Kidney tubule cell (primary cell): ENCODE measurements at places on chromosomes 1 and 21.
A peak's percentile ranks its signal among the peaks of the same experiment; 100 is the strongest.

GRCh38 chr1:235229868-235230267 lies 68.8 kb upstream of the RBM34 start:
- no peak for DNase-seq

DNA sequence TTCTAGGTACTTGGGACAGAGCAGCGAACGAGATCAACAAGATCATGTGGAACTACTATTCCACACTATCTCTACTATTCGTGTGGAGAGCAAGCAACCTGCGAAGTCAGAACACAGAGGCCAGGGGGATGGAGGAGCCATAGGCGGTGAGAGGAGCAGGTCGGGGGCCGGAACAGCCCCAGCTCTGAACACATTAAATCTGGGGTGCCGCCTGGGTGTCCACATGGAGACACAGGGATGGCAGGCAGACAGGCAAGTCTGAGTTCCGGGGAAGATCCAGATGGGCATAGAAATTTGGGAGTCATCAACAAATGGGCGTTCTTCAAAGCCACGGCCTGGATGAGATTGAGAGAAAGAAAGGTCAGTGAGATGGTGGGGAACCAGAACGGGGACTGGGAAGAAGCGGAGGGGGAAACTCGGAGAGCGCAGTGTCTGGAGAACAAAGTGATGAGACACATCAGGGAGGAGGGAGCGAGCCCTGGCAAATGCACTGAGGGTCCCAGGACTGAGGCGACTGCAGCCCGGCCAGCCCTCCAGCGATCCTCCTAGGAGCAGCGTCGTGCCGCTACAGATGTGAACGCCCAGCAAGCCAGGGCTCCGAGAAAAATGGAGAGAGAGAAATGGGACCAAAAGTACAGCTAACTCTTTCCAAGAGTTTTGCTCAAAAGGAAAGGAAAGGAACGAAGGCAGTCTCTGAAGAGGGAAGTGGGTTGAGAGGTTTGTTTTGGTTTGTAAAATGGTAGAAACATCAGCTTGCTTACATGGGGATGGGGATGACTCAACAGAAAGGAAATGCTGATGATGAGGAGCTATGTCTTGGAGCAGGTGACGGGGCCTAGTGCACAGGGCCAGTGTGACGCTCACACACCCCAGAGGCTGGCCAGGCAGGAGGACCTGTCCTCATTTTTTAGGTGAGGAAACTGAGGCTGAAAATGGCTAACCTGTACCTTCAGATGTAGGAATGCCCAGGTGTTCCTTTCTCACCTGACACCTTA lies 84.5 kb downstream of the GLIS1 start:
- DNase-seq, result peak; percentile 13

- DNase-seq, result peak; percentile 52
Observed at GRCh38 chr1:8540261-8540941, 222.5 kb downstream of the SLC45A1 start.

- peak; percentile 63 for DNase-seq
Observed at GRCh38 chr1:64474665-64475439, 4.9 kb downstream of the CACHD1 start.

DNA sequence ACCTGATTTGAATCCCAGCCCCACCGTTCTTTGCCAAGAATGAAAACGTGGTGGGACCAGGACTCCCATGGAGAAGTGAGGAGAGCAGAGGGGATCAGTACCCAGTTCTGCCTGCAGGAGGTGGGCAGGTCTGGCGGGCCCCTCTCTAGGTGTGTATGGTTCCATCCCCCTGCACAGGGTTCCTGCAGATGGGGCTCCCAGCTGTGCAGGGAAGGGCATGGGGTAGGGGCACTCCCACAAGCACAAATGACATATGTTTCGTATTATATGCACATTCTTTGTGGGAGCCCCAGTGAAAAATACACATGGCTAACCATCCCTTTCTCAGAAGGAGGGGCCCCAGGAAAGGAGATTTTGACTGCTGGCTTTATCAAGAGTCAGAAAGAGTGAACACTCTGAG lies 144.6 kb downstream of the PLPP3 start:
- no peak for DNase-seq

GRCh38 chr1:209382231-209383100 lies 201.0 kb upstream of the CAMK1G start:
- DNase-seq, result no peak

DNA sequence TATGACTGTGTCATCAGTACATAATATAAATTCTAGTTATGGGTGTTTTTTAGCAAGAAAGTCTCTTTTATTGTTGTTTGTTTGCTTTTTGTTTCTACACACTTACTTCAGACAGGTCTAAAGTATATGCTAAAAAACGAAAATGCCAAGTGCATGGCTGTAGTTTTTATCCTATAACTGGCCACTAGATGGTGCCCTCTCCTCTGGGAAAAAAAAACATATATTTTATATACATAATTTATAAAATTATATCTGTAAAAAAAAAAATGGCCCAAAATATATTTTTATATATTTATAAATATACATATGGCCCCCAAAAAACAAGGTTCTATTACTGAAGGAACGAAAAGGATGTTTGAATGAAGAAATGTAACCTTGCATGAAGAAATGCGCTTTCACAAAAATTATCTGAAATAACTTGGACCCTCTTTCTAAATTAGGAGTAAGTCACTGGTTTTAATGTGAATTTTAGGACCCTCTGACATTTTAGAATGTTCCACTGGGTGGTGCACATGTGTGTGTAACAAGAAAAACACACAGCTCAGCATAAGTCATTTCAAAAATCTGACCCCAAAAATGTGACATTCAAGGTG lies 93.5 kb downstream of the TTLL7 start:
- peak; percentile 7 for DNase-seq

DNA sequence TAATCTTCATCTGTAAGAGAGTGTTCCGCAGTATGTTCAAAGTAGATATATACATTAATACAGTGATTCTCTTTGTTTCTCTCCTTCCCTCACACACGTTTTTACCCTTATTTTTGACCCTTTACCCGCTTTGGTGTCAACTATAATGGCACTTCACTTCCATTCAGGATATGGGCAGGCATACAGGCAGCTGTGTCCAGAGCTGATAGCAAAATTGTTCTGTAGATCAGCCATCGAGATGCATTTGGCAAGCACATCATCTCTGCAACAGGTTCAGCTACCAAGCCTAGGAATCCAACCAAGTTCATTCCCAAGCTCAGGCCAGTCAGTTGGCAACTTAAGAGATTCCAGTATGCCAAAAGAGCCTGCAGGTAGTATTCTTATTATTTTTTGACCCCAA lies 74.8 kb downstream of the FNBP1L start:
- no peak for DNase-seq

DNA sequence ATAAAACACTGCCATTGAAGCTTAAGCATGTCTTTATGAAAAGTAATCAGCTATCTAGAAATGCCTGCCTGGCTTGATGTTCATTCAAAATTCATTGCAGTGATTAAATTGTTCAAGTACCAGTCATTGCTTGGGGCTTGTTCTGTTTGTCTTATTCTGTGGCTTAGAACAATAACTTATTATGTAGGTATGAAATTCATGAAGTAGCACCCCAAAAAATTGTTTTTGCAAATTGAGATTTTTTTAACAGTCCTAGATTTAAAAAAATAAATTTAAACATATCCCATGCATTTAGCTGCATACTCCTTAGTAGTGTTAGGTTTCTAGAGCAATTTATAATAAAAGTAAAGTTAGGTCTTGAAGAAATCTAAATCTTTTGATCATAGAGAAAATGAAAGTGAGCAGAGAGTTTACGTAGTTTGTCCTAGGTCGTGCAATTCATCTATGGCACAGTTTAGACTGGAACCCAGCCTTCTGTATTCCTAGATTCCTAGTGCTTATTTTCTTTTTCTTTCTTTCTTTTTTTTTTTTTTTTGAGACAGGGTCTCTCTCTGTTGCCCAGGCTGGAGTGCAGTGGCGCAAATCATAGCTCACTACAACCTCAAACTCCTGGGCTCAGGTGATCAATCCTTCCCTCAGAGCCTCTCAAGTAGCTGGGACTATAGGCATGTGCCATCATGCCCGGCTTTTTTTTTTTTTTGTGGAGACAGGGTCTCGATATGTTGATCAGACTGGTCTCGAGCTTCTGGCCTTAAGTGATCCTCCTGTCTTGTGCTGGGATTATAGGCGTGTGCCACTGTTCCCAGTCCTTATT lies 9.3 kb downstream of the MIER1 start:
- DNase-seq, result no peak

- peak; percentile 13 for DNase-seq
Observed at GRCh38 chr1:62070384-62071011, 124.2 kb upstream of the L1TD1 start.

DNA sequence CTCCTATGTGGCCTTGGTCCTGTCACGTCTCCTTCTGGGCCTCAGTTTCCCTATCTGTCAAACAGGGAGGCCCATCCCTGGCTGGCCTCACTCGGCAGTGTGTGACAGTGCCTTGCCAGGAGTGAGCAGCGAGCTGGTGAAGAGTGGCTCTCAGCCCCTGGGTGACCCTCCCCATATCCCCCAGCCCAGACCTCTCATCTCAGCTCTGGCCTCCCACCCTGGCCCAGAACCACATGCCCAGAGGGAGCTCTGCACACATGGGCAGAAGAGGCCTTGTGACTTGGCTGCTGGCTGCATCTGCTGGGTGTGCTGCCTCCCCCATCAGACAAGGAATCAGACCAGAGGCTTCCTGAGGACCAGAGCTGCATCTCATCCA lies 19.5 kb upstream of the PADI1 start:
- DNase-seq, result no peak

GRCh38 chr1:202811296-202812175 lies 782 bp downstream of the PCAT6 start:
- peak; percentile 30 for DNase-seq

GRCh38 chr1:28986306-28986910 lies 72.0 kb downstream of the EPB41 start:
- DNase-seq, result no peak

DNA sequence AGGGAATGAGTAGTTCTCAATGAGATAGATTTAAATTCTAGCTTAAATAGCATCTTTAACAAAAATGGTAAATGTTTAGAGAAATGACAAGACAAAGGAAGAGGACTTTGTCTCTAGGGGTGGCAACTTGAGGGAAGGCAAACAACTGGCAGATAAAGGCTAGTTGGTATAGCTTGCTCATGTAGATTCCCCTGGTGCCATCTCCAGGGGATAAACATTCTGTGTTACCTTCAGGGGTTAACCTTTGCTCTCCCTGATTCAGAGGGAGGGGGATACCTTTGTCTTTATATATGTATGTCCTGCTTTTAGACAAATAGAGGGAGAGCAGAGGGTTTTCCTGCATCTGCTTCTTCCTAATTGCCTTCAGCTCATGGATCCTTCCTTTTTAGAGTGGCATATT lies 153.7 kb upstream of the L1TD1 start:
- no peak for DNase-seq

DNA sequence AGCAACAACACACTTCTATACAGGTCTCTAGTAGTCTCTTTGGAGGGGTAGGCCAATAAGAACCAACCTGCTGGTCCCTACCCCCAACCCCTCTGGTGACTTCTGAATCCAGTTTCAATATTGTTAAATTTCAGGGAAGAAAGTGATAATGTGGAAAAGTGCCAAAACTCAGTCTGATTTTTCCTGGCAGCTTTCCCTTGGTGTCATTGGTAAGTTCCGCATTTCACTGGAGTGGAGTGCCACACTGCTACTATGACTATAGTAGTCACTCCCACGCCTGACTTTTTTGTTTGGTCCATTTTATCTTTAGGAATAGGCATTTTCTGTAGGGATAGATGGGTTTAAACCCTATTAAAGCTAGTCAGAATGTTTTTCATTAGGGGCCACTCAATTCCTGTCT lies 5.7 kb upstream of the ARID1A start:
- no peak for DNase-seq

DNA sequence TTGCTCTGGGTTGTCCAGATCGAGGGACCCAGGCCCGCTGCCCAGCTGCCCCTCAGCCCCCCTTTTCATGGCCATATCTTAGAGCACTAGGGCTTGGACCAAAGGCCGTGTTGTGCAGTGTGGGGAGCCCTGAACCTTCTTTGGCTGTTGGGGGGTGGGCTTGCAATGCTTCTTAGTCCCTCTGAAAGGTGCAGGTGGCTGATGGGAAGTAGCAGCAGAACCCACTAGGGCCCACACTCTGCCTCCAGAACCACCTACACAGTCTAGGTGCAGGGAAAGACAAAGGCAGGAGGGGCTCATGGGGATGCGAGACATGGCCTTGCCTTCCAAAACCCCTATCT lies 2.3 kb upstream of the HPCA start:
- no peak for DNase-seq

DNA sequence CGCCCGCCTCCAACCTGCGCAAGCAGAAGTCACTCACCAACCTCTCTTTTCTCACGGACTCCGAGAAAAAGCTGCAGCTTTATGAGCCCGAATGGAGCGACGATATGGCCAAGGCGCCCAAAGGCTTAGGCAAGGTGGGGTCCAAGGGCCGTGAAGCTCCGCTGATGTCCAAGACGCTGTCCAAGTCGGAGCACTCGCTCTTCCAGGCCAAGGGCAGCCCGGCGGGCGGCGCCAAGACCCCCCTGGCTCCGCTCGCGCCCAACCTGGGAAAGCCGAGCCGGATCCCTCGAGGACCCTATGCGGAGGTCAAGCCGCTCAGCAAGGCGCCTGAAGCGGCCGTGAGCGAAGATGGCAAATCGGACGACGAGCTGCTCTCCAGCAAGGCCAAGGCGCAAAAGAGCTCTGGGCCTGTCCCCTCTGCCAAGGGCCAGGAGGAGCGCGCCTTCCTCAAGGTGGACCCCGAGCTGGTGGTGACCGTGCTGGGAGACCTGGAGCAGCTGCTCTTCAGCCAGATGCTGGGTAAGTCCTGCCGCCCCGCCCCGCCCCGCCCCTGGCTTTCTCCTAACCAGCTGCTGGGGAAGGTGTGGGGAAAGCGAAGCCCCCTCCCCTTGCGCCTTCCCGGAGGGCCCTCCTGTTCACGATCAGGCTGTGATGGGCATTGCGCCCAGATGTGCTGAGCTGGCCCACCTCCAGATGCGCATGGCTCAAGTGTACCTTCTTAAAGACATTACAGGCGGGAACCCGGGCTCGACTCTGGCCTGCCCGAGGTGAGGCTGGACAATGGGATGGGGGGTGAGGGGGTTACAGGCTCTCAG lies 110.2 kb downstream of the NAV1 start:
- DNase-seq, result no peak
